ENCODE measurements at places on chromosomes 4 and X.
A peak's percentile ranks its signal among the peaks of the same experiment; 100 is the strongest.

- DNase-seq: no peak
These were observed 28.3 kb upstream of the WDR19 start for GRCh38 chr4:39154009-39154408.

- peak; percentile 27 for DNase-seq
These were observed 147.7 kb downstream of the SH3KBP1 start for GRCh38 chrX:19739683-19740082.

GRCh38 chr4:118270492-118270891 is 82.3 kb downstream of the PRSS12 start:
- no peak for DNase-seq

GRCh38 chr4:169810325-169811323 is 52.9 kb upstream of the HPF1 start:
- no peak for DNase-seq

All from stimulated activated CD4-positive, alpha-beta T cell treated with anti-CD3 and anti-CD28 coated beads, Interleukin-12 subunit alpha, Interleukin-12 subunit beta, amount 100 ng/mL, for 4 hours (primary cell).